ENCODE measurements at places on chromosomes 5 and 9.

DNA sequence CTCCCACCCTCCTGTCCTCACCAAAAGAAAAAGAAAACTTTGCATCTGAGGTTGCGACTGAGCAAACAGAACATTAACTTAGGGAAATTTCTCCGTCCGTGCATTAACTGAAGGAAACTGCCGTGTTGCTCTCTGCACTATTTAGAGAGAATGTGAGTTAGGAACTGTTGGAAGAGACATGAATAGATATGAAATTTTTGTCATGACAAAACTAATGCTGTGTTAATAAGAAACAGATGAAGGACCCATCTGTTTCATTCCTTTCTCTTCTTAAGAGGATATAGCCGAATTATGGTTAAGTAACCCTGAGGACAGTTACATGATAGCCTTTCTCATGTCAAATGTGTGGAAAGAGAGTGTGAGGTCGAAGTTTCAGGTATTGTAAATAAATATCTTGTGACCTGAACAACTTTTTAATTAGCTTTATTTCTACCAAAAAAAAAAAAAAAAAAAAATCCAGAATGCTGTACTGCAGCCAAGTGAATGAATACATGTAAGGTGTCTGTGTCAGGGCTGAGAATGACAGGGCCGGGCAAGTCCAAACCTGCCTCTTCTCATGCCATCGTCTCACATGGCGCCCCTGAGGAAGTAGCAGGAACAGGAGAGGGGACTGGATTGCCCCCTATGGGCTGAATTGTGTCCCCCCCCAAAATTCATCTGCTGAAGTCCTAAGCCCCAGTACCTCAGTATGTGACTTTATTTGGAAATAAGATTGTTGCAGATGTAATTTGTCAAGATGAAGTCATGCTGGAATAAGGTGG, 35.6 kb upstream of the ANKRD33B start:
- peak overlapping the region; percentile 63 for H3K27ac ChIP-seq
- H3K4me3 ChIP-seq = no peak overlapping the region
- H3K27me3 ChIP-seq = peaks cover 11% of the 10 kb centered on the region
- H3K4me1 ChIP-seq = peaks cover 24% of the 10 kb centered on the region
- H3K36me3 ChIP-seq = peaks cover 1% of the 10 kb centered on the region
- DNase-seq = no peak

- H3K27me3 ChIP-seq = peaks cover 10% of the 10 kb centered on the region
- H3K36me3 ChIP-seq = no peaks in the 10 kb centered on the region
- H3K4me3 ChIP-seq = no peak overlapping the region
- no peak overlapping the region for H3K27ac ChIP-seq
These were observed 17.7 kb upstream of the UBAC1 start for GRCh38 chr9:135978642-135979546.

- H3K4me1 ChIP-seq = peaks cover 19% of the 10 kb centered on the region
- peaks cover 59% of the 10 kb centered on the region for H3K36me3 ChIP-seq
- DNase-seq = peak; percentile 24
- no peaks in the 10 kb centered on the region for H3K27me3 ChIP-seq
- H3K4me3 ChIP-seq = no peak overlapping the region
These were observed 141.0 kb downstream of the CDK5RAP2 start for GRCh38 chr9:120438836-120439546.

DNA sequence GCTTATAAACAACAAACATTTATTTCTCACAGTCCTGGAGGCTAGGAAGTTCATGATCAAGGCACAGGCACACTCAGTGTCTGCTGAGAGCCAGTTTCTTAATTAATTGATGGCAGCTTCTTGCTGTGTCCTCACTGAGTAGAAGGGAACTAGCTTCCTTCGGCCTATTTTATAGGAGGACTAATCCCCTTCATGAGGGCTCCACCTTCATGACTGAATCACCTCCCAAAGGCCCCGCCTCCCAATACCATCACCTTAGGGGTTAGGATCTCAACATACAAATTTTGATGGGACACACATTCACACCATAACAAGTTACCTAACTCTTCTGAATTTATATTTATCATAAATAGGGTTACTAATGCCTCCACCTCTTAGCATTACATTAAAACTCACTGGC, 129.8 kb downstream of the GNAQ start:
- no peak overlapping the region for H3K4me3 ChIP-seq
- peaks cover 8% of the 10 kb centered on the region for H3K4me1 ChIP-seq
- H3K36me3 ChIP-seq = peaks cover 12% of the 10 kb centered on the region
- no peak for DNase-seq
- H3K27me3 ChIP-seq = peaks cover 5% of the 10 kb centered on the region
- H3K27ac ChIP-seq = no peak overlapping the region

DNA sequence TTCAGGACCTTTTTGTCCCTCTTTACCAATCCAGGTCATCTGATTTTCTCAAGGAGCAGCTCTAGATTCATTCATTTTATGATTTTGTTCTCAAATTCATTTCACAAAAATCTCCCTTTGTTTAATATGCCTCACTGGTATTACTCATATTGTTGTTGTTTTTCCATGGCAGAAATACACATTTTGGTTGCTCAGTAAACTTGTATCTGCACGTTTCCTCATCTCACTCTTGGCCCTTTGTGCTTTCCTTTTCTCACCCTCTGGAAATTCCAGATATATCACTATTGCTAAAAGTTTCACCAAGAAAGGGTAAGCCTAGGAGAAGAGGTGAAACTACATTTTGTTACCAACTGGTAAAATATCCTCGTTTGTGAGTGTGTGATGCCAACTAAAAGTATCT, 14.8 kb downstream of the ASPN start:
- H3K27ac ChIP-seq = no peak overlapping the region
- no peaks in the 10 kb centered on the region for H3K4me1 ChIP-seq
- H3K36me3 ChIP-seq = no peaks in the 10 kb centered on the region
- no peaks in the 10 kb centered on the region for H3K27me3 ChIP-seq

DNA sequence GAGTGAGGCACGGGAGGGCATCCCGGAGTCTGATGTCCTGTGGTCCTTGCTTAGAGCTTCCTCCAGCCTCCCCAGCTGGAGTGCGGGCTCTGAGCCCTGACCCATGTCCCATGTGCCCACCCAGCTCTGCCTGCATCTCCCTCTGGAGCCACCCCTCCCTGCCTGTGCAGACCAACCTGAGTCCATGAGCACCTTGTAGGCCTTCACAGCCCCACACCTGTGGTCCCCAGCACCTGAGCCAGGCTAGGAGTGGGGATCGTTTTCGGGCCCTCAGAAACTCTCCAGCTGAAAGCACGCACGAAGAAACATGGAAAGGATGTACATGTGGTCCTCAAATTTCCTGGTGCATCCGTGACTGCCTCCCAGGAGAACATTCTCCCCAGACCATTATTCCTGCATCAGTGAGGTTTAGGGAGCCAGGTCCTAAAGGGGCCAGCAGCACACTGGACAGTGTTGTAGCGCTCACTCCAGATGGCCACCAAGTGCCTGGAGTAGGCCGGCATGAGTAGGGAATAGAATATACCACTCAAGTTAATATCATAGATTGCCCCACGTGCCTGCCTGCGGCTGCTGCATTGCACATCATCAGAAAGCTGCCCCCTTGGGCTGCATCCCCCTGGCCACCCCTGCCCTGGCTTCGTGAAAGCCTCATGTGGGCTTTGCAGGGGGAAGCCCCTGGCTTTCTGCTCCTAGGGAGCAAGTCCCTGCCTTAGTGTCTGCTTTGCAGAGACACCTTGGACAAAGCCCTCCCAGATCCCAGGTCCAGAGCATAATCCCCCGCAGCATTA, 80.6 kb downstream of the WNK2 start:
- H3K4me1 ChIP-seq = peaks cover 21% of the 10 kb centered on the region
- H3K27me3 ChIP-seq = no peaks in the 10 kb centered on the region
- no peak overlapping the region for H3K27ac ChIP-seq
